ENCODE measurements at places on chromosomes 6 and 20.

DNA sequence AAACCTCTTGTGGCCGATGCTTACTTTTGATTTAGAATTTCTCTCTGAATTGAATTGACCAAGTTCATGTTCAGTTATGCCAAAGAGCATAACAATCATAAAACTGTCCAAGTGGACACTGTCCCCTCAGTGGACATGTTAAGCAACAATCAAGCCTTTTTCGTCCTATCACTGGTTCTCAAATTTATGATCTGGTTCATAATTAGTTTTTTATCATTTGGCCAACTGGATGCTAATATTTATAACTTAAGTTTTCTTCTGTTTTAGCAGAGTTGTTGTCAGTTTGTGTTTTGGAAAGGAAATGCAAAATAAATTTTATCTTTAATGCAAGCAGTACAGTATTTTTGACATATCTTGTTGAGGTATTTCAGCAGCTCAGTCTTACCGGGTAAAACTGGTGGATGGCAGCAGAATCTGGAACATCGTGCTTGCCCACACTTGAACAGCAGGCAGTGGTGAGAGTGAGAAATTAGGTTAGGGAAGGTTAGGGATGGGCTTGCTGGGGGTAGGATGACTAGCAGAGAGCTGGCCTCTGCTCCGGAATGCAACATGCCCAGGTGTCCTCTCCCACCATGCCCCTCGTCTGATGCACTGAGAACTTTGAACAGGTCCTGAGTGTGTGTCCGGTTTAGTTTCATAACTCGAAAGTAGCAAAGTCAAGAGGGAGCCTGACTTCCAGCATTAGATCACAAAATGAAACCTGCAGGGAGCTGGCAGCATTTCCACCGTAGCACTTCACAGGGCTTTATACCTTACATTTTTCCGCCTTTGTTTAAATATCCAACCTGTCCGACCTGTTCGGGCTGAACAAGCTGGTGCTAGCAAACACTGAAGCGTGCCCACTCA, 93.1 kb downstream of the RREB1 start:
- no peak for DNase-seq

DNA sequence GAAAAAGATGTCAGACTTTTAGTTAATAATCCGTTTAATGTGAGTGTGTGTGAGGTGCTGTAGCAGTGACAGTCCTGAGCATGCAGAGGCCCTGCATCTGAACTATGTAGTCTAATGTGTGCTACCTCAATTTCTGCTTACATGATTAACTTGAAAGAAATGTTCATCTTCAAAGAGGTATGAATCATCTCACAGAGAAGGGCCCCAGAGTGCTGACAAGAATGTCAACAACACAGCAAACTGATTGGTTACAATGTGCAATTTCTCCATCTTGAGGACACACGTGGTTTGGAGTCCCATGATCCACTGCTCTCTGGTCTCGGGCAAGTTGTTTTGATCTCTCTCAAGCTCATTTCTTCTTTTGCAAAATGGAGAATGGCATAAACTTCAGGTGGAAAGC, 61.7 kb upstream of the EMILIN3 start:
- DNase-seq, result no peak

GRCh38 chr20:48723308-48724264, 104.2 kb downstream of the PREX1 start:
- no peak for DNase-seq

DNA sequence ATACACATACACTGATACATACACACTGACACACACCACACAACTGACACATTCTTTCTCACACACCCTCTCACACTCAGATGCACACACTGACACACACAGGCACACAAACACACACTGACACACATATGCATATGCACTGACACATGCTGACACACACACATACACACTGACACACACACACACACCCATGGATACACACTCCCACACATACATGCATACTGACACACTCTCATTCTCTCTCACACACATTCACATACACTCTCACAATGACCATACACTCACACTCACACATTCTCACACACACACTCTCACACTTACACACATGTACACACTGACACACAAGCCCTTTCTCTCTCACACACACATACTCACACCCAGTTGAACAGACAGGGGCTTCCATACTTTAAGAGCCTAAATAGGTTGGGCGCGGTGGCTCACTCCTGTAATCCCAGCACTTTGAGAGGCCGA, 236.4 kb downstream of the LRFN2 start:
- no peak for DNase-seq

GRCh38 chr6:52620055-52620905, 43.4 kb upstream of the TRAM2 start:
- DNase-seq, result no peak

DNA sequence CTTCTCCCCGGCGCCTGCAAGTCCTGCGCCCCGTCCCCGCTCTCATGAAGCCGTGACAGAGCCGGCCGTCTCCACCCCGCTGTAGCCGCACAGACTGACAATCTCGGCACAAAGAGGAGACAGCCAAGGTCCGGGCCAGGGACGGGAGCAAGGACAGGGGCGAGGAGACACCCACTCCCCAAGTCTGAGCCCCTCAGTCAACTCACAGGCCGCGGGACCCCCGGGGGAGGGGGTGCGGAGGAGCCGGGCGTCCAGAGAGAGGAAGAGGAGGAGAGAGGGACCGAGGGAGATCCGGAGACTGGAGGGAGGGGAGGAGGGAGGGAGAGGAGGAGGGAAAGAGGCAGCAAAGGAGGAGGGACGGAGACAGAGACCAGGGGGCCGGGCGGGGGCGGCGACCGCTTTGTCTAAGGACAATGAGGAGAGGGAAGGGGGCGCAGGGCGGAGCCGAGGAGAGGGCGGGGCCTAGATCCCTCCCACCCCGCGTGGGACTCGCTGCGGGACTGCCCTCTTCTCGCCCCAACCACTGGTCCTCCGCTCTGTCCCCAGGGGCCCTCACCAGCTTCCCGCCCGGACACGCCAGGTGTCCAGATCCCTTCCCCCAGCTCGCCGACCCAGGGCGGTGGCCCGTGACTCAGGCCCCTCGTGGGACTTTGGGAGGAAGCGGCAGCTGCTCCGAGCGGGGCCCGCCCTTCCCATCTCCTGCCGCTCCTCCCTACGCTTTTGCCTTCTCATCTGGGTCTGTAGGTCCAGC, 638 bp upstream of the PPP1R18 start:
- DNase-seq, result peak; percentile 63

- no peak for DNase-seq
Measured at GRCh38 chr20:59680148-59680650, 75.9 kb downstream of the PHACTR3 start.

DNA sequence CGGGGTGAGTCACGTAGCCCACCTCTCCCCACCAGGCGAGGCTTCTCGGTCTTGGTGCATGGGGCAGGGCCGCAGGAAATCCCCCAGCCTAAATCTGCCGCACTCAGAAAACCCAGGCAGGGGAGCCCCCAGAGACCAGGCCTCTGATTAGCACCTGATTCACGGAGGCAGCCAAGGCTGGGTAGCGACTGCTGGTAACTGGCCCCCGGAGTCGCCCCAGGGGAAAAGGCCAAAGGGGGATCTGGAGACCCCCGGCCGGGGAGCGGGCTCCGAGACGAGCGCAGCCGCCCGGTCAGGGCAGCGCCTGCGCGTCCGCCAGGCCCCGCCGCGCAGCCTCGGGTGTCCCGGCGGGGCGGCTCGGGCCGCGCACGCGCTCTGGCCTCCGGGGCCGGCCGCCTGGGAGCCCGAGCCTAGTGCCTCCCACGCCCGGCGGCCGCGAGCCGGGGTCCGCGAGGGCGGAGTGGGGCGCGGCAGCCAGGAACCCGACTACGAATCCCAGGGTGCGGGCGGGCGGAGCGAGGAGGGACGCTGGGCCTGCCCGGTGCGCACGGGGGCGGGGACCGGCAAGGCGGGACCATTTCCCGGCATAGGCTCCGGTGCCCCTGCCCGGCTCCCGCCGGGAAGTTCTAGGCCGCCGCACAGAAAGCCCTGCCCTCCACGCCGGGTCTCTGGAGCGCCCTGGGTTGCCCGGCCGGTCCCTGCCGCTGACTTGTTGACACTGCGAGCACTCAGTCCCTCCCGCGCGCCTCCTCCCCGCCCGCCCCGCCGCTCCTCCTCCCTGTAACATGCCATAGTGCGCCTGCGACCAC, at the start of gene DUSP22:
DUSP22 (plus strand) TSS at position 791 of the 809 bp plus-strand sequence. CDS start 53 bp downstream, outside the sequence.
- DNase-seq, result no peak

GRCh38 chr6:147212622-147213021, 8.4 kb downstream of the STXBP5 start:
- DNase-seq, result no peak

GRCh38 chr20:41176711-41177552, 39.6 kb downstream of the PLCG1 start:
- no peak for DNase-seq

DNA sequence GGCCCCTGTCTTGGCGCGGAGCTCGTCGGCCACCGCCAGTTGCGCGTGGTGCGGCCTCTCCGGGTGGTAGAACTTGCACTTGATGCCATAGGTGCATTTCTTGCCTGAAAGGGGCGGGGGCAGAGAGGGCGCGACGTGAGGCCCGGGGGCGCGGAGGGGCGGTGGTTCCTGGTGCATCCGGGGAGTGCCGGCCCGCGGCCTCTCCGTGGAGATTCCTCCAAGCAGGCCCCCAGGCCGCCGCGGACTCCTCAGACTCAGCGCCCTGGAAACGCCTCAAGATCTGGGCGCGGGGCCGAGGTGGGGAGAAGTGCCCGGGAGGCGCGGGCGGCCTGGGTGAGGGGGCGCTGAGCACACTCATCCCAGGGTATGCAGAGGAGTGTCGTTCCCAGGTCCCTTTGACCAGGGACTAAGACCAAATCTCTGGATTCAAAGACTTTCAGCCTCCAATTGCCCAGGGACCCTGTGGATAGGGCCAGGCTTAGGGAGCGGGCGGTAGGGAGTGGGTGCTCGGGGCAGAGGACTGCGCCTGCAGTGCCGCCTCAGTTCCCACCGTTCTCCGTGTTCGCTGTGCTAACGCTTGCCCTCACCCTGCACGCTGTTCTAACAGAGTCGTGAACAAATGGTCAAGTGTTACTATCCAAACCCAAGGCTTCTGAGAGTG, 33.3 kb downstream of the ZC3H12D start:
- DNase-seq, result no peak

- no peak for DNase-seq
Measured at GRCh38 chr6:41352396-41352795, 17.0 kb downstream of the NCR2 start.

- no peak for DNase-seq
Measured at GRCh38 chr20:21812379-21812778, 106.9 kb downstream of the PAX1 start.

- DNase-seq, result no peak
Measured at GRCh38 chr20:14065774-14066173, 70.5 kb downstream of the MACROD2 start.

DNA sequence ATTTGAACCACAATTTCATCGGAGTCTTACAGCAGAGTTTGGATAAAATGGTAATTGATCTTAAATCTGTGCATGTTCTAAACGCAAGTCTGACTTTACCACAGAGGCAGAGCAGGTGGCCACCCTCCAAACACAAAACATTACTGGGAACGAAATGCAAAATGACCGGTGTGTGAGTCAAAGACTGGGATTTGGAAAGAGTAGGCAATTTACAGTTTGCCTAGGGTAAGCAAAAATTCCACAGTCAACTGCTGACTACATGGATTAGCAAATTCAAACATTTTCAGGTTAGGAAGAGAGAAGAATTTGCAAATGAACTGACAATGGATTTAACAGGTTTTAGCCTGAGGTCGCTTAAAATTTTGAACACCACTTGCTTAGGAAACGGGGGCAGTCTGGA, 444.4 kb downstream of the HDGFL1 start:
- DNase-seq, result no peak

DNA sequence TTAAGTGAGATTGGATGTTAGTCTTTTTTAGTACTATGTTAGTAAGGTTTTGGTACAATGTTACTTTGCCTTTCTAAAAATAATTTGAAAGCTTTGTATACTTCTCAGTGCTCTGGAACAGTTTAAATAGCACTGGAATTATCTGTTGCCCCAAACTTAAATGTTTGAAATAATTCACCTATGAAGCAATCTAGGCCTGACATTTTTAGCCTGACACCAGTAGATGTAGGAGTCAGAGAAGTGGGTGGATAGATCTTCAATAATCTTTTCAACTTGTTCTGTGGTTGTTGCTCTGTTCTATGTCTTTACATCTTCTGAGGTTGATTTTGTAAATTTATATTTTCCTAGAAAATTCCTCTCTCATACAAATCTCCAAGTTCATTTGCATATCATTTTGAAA, 103.1 kb upstream of the ADGRF1 start:
- no peak for DNase-seq

DNA sequence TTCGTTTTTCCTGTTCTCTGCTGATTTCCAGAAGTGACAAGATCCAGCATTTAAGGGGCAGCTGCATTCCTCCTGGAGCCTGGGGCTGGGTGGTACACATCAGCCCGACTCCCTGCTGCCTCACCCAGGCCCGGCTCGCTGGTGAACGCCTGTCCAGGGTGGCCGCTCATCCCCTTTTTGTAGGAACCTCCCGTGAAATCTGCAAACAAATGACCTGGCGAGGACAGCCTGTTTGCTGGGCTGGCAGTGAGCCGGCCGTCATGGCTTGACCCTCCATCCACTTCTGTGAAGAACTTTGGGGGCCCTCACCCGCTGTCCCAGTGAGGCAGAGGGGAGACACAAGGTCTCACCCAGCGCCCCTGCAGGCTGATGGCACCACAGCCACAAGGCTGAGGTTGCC, 39.0 kb downstream of the PYGB start:
- DNase-seq, result no peak

DNA sequence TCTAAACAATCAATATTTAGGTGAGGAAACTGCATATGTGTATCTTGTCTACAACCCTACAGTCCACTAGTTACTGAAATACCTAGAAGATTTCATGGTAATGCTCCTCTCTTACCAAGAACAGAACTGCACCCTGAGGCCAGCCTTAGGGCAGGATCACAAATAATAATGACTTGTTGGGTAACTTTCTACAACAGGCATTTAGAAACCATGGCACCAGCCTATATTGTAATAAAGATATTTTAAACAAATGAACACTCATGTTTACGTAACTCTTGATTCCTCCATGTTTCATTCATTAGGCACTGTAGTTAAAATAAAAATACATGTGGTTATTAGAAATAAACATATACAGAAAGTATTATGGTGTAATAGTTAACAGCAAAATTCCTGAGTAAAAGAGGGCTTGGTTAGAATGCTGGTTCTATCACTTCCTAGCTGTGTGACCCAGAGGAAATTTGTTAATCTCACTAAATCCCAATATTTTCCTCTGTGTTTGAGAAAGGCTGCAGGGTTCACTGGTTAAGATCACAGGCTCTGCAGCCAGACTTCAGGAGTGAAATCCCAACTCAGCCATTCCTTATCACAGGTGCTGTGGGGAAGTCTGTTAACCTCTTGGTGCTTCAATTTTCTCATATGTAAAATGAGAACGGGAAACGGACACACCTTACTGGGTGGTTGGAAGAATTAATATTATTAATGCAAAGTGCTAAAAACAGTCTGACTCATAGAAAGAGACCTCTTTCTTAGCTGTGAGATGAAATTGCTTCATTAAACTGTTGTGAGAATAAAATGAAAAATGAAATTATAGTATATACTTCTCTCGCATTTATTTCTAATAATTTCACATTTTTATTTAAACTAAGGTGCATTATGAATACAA, 8.5 kb downstream of the HMGN3 start:
- no peak for DNase-seq
